GM13976 (cell line): ENCODE measurements at places on chromosomes 6 and 20.

GRCh38 chr20:20528861-20529260 lies 161.0 kb downstream of the INSM1 start:
- DNase-seq, result no peak

- no peak for DNase-seq
These were observed 7.2 kb upstream of the ATXN1 start for GRCh38 chr6:16768477-16768830.

DNA sequence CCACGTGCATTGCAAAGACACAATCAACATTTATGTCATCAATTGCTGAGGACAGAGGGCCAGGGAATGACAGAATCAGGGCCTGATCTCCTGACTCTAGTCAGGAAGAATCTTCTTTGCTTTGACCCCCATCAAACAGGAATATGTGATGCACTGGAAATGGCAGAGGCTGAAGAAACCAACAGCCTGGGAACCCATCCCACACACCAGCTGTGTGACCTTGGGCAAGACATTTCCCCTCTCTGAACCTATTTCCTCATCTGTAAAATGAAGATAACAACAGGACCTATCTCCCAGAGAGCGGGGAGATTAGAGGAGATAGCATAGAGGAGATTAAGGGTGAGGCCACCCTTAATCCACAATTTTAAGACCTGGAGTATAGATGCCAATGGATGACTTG lies 1.5 kb downstream of the HNF4A start:
- DNase-seq, result no peak

DNA sequence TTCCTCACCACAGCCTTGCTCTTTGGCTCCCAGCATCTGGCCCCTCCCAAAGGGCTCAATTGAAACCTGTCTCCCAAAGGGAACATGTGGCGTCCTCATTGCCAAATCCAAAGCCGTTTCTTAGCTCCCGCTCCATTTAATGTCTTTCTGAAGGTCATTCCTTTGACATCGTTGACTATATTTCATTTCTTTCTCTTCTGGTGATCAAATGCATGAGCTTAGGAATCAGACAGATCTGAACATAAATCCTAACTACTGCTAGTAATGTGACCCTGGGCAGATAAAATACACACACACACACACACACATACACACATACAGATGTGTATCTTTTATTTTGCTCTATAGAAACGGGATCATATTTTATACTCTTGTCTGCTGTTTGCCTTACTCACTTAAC lies 964.7 kb upstream of the FLRT3 start:
- no peak for DNase-seq
